Activated effector memory CD4-positive, alpha-beta T cell treated with Interleukin-2 at 50 U/mL for 16 hours (primary cell): ENCODE measurements at places on chromosomes 4 and X.

- DNase-seq = no peak
Measured at GRCh38 chr4:107600436-107600835, 119.6 kb downstream of the PAPSS1 start.

GRCh38 chr4:156939801-156940200, 31.8 kb downstream of the PDGFC start:
- DNase-seq = no peak

DNA sequence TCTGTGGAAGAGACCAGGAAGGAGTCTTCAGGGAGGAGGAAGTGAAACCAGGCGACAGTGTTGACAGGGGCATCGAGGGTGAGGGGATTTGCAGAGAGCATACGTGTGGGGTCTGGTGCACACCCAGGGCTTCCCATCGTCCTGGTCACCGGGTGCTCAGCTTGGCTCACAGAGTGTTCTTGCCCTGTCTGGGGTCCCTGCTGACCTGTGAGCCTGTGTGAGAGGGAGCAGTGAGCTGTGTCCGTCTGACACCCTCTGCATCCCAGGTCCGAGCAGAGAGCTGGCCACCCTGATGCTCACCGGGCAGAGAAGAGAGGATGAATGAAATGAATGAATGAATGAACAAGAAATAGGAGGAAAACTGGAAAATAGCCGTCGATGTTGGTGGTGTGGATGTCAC, 46.5 kb downstream of the CPZ start:
- DNase-seq = no peak

GRCh38 chr4:139833151-139833910, 167.7 kb downstream of the MGST2 start:
- DNase-seq = no peak

DNA sequence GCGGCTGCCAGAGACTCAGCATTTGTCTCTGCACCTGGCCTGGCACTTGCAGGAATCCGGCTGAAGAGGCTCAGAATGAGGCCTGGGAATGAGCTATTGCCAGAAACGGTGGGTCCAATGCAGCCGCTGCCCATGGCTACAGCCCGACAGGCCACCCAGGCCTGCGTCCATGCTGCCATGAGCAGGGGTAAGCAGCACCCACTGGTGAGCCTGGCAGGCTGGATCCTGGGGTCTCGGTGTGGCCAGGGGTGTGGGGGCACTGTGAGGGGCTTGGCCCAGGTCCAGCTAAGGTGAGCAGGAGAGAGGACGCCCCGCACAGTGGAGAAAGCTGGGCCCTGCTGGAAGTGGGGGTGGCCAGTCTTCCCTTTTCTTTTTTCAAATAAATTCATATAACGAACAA, 60.3 kb upstream of the MXD4 start:
- DNase-seq = no peak

DNA sequence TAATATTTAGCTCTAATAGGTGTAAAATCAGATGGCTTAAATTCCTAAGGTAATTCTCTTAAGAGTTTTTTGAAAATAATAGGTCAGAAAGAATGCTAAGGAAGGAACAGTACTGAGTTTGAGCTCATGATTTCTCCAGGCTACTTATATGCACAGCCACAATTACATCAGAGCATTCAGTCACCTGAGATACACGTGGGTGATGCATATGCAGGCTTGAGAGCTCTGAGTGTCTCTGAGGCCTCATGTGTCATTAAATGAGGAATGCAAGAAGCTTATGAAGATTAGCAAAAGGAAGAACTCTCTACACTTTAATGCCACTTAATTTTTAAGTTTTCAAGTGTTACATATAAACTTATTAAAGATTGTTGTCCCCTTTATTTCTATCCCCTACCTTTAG, 124.0 kb upstream of the STIM2 start:
- DNase-seq = no peak

- no peak for DNase-seq
Measured at GRCh38 chrX:113868177-113868576, 715.7 kb upstream of the HTR2C start.

GRCh38 chrX:20212486-20213089, 54.1 kb downstream of the RPS6KA3 start:
- DNase-seq = no peak

- DNase-seq = peak; percentile 21
Measured at GRCh38 chr4:173264684-173265185, 69.4 kb downstream of the HMGB2 start.

DNA sequence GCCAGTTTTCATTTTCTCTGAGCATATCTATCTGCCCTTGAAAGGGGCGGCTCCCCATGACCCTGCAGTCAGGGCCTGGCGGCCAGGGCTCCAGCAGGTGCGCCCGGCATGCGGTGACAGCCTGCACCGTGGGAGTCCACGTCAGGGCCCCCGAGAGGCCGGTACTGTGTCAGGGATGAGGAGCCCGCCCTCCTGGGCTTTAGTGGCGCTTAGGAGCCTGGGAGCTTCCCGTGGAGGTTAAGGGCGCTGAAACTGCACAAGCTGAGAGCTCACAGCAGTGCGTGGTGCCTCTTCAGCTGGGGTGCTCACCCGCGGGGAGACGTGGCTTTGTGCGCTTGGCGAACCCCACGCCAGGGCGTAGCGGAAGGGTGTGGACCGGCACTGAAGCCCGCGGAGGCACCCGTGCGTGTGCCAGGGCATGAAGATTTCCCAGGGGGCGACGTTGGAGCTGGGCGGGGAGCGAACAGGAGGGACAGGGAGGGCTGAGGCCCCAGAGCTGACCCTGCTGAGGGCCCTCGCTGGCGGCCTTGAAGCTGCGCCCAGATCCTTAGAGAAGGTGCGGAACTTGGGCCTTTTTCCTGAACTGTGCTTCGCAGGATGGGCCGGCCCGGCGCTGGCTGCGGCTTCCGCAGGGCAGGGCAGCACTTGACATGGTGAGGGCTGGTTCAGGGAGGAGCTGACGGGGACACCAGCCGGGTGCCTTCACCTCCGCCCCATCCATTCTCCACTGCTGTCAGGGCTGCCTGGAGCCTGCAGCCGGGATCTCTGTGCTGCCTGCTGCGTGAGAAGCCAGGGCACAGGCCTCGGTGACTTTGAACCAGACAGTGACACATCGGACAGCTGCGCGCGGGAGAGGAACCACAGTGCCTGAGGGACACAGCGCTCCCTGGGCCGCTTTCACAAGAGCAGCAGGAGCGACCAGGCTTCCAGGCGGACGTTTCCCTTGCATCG, 32.9 kb downstream of the HTT-AS start:
- DNase-seq = peak; percentile 25

DNA sequence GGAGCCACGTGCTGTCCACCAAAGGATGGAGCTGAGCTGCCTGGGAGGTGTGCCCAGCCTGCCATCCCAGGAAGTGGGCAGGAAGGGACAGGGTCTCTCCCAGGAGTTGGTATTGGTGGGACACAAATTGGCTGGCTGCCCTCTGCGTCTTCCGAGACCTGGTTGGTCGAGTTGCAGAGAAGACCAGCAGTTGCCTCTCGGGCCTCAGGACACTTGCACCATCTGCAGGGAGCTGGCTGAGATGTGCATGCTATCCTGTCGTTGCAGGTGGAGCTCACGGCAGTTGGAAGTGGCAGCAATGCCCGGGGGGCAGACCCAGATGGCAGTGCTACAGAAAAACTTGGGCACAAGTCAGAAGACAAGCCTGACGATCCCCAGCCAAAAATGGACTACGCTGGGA, 30.2 kb downstream of the BCORL1 start:
- DNase-seq = no peak

DNA sequence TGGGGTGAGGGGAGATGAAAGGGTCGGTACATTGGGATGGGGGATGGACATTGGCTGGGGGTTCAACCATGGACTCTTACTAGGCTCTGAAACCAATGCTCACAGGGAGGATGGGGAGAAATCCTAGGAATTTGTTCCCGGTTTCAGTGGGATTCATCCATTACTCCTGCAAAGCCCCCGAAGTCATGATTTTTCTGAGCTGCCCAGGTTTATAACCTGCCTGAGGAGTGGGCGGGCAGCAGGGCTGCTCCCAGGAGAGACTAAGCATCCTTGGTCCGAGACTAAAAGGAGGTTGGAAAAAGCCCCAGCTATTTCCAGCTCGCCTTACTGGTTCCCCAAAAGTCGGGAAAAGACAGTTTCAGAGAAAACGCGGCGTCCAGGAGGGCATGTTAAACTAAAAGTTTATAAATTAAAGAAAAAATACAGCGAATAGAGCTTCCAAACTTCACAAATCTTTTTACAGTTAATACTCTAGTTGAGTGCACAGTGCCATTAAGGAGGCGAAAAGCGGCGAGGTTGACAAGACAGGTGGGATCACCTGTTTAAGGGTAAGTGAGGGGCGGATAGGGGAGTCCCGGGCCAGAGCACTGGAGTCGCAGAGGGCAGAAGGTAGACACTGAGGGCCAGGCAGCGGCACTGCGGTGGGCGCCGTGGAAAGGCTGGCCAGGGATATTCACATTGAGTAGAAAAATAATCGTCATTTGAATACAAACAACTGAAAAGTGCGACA, 3.7 kb downstream of the NKX3-2 start:
- DNase-seq = no peak

- DNase-seq = no peak
Measured at GRCh38 chr4:74632634-74633033, 161.7 kb downstream of the BTC start.

GRCh38 chr4:98638661-98639060, 19.8 kb downstream of the TSPAN5 start:
- DNase-seq = no peak

GRCh38 chr4:53026233-53026632, 164.1 kb downstream of the RASL11B start:
- no peak for DNase-seq
